ENCODE measurements at places on chromosomes 2 and 18.

DNA sequence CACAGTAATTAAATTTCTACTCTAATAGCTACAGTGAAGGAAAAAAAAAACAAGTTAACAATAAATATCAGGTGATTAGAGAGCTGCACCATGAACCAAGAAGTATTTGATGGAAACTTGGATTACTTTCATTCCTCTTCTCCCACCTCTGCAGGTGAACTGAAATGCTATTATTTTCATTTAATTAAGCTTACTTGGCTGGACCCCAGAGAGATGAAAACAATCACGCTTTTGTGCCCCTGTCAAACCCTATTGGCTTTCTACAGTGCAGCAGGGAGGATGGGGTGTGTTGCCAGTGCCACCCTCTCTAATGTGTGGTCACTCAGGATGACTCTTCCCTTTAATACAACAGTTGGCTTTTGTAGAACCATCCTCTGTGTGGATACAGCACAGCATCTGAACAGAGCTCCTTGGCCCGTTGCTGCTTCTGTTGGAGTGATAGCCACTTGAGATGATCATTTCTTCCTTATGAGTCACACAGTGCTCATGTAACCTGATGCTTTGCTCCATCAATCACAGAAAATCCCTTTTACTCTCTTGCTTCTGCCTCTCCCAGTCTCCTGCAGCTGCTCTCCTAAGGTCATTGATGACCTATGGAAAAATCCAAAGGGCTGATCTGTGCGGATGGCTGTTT, 5.5 kb upstream of the ARL4C start:
- no peak for DNase-seq

GRCh38 chr2:86284987-86285386, 52.4 kb downstream of the REEP1 start:
- no peak for DNase-seq

DNA sequence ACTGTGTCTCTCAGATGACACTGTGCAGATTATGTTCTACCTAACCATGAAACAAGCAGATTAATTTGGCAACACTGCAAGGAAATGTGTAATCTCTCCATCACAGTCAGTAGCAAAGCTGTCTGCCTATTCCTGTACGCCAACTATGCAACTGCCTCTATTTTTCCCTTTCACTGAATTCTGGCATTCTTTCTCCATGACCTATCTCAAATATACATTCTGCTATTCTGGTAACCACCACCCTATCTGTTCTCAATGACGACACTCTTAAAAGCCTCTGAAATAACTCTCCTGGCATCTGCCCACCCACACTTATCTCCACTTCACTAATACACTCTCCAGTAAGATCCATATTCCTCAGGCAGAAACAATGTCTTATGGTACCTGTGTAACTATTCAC, 78.7 kb downstream of the ABCA12 start:
- no peak for DNase-seq

- no peak for DNase-seq
Observed at GRCh38 chr2:107729440-107729839, 97.3 kb upstream of the RGPD4 start.

DNA sequence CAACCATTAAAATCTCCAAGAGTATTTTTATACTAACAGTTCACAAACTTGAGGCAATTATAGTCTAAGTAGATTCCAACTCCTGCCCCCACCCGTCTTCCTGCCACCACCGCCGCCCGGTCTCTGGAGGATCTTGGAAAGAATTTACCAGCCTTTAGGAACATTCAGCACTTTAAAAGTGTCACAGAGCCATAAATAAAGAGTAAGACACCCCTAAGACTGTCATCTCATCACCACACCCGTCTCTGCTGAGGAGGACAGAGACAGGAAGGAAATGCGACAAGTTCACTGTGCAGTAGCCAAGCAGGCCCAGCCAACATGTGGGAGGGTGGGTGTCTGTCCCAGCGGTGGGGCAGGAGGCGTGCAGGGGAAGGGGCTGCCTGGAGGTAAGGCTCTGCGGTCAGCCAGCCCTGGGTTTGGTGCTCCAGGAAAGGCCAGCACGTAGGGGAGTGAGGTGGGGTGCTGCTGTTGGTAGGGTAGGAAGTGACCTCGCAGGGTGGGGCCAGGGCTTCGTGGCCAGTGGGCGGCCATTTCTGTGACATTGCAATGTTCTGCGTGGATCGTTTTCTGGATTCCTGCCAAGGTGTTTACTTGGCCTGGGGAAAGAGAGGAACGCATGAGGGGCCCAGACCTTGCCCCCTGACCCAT, 111.6 kb downstream of the FAM210A start:
- peak; percentile 49 for DNase-seq

- no peak for DNase-seq
Observed at GRCh38 chr18:68969027-68969426, 171.1 kb downstream of the CCDC102B start.

DNA sequence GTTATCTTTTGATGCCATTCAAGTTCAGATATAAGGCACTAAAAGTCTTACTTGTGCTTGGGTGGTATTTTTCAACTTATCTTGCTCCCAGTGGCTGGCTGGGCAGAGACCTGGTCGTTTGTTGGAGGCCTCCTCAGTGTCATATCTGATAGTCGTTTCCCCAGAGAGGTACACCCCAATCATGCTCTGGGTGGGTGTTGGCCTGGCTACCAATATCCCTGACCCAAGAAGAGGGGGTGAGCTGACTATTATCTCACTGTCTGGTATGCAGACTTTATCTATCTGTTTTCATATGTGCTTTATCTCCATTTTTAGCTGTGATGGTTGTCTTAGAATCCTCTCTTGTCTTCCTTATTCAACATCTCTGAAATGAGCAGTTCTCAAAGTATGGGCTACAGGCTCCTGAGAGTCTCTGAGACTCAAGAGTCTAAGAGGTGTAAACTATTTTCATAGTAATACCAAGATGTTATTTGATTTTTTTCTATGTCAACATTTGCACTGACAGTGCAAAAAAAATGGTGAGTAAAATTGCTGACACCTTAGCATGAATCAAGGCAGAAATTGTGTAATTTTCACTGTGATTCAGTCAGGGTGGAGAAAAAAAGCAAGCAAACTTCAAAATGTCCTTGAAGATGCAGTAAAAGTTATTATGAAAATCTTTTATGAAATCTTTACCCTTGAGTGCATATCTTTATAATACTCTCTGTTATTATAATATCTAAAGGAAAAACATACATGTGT, 12.3 kb upstream of the PLEK start:
- DNase-seq: peak; percentile 32

- DNase-seq: no peak
Observed at GRCh38 chr2:162091325-162092007, 17.5 kb upstream of the DPP4 start.

- peak; percentile 7 for DNase-seq
Observed at GRCh38 chr2:159551806-159552205, 64.5 kb downstream of the BAZ2B start.

DNA sequence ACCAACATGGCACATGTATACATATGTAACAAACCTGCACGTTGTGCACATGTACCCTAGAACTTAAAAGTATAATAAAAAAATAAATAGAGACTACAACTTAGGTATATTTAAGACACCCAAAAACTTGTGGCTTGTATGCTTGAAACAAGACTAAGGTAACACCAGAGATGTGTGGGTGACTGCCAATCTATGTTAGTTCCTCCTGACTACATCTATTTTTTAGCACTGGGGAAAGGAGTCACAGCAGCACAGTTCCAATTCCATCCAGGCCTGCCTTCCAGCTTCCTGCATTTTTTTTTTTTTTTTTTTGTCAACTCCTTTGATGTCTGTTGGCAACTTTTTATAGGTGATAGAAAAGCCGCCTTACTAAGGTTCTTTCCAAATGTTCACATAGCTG, 18.2 kb downstream of the C2orf69 start:
- no peak for DNase-seq

GRCh38 chr2:5482929-5483331, 209.3 kb upstream of the SOX11 start:
- DNase-seq: no peak

DNA sequence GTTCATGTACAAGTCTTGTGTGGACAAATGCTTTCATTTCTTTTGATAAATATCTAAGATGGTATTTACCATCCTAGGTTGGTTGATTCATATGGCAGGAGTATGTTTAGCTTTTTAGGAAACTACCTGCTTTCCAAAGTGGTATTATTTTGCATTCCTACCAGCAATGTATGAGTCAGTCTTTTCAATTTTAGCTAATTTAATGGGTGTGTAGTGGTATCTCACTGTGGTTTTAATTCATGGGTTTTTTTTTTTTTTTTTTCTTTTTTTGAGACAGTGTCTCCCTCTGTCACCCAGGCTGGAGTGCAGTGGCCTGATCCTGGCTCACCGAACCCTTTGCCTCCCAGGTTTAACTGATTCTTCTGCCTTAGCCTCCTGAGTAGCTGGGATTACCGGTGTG, 4.2 kb downstream of the ZNF512 start:
- no peak for DNase-seq

DNA sequence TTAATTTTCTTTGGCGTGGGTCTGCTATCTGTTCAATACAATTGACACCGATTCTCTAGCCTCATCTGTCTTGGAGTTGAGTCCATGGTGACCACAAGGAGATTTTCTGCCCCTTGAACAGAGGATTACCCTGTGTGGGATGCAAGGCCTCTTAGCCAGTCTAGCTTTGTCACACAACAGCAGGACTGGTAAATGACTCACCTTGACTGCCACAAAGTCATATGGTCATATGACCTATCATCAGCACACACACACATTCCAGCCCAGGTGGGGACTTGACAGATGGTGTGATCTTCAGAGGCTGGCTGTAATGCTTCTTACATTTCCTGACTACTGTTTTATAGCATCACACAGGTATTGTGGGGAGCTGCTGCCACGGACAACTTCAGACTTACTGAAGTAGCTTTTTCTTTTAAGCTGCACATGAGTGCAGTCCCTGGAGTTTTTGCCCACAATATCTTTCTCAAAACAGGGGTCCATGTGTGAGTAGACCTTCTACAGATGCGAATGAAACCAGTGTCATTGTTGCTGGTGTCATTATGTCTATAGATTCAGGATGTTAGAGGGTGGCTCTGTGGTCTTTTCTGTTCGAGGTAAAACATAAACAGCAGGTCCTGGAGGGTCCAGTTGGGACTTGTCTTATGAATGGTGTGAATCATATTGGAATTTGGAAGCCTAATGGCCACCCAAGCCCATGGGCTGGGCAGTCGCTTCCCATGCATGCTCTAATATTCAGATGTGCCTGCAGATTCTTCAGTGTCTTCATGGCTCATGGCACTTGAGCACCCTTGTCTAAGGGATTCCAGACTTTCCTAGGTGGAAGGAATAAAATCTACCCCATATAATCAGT, 18.6 kb upstream of the ACOXL start:
- no peak for DNase-seq

GRCh38 chr2:8984855-8985254, 18.6 kb downstream of the MBOAT2 start:
- peak; percentile 82 for DNase-seq

DNA sequence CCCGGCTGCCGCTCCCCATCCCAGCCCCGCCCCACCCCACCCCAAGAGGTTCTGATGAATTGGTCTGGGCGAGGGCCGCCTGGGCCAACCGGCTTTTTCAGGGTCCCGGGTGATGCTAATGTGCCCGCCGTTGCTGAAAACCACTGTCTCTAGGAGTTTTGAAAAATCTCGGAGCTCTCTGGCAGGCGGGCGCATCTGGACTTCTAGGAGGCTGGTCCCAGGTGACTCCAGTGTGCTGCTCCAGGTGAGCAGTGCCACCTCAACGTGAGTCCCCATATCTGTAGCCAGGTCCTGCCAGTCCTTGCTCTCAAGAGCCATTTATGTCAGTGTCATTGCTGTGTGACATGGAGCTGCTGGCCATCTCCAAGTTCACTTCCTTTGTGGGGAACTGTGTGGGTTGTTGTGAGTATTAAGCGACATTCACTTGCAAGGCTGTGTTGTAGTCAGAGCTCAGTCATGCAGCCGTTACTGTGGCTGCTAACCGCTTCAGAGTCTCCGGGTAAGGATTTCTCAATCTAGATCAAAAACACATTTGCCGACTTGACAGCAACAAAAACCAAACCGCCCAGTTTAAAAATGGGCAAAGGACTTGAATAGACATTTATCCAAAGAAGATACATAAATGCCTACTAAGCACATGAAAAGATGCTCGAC, at the start of gene RFX8:
RFX8 (minus strand) TSS at position 382 of the 654 bp plus-strand sequence. CDS start 8,264 bp downstream, outside the sequence.
- peak; percentile 97 for DNase-seq

DNA sequence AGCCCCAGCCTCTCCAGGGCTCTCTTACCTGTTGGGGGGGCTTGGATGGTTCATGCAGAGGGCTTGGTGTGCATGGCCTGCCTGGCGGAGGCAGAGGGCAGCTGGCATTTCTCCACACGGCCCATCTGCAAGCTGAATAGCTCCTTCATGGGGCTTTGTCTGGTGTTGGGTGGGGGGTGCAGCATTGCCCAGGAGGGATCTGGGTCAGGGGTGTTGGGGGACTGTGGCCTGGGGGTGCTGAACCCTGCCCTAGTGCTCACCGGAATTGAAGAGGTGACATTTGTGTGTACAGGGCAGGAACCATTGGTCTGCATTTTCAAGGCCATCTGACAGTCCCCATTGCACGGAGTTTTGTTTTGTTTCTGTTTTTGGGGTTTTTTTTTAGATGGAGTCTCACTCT, 58.8 kb upstream of the HAAO start:
- DNase-seq: no peak

DNA sequence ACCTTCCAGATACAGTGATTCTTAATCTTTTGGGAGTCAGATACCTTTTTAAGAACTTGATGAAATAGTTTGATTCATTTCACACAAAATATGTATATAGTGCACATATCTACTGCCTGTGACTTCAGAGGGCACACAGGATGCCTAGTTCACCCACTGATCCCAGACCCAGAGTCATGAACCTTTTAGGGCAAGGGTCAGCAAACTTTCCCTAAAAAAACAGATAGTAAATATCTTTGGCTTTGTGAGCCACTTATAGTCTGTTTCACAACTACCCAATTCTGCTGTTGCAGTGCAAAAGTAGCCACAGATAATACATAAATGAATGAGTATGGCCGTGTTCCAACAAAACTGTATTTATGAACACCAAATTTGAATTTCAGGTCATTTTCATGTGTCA, 124.9 kb downstream of the ANKRD44 start:
- no peak for DNase-seq

DNA sequence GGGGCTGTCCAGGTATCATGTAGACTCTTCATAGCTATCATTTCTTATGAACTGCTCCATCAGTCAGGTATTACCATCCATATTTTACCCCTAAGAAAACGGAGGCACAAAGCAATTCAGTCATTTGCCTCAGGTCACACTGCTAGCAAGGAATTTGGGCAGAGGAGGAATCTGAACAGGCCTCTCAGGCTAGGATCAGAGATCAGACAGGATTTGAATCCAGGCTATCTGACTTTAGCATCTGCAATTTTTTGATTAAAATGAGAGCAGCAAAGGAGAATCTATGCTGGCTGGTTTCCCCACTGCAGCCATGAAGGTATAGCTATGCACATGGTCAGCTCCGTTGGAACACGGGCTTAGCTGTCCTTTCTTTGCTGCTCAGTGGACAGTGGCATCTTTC, 60.1 kb downstream of the TACR1 start:
- no peak for DNase-seq

DNA sequence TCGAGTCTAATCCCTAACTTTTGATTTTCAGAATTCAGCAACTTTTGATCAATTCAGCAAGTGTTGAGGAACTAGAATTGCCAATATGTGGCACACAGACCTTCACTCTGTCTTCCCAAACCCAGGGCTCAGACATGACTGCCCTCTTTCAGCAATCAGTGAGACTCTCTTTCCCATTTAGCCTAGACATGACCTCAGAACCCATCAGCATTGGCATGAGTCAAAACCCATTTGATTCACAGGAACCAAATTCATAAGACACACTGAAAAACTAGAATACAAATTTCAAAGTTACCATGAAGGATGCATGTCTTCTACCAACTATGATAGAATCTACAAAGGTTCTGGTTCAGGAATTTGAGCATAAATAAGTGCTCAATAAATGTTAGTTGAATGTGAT, 113.6 kb upstream of the MAP3K20 start:
- DNase-seq: peak; percentile 54

GRCh38 chr18:11237484-11237883, 88.1 kb upstream of the PIEZO2 start:
- DNase-seq: no peak
